ENCODE measurements at places on chromosomes 16 and 17.
A peak's percentile ranks its signal among the peaks of the same experiment; 100 is the strongest.

- DNase-seq: no peak
Measured at GRCh38 chr16:11805556-11805955, 8.5 kb upstream of the ZC3H7A start.

DNA sequence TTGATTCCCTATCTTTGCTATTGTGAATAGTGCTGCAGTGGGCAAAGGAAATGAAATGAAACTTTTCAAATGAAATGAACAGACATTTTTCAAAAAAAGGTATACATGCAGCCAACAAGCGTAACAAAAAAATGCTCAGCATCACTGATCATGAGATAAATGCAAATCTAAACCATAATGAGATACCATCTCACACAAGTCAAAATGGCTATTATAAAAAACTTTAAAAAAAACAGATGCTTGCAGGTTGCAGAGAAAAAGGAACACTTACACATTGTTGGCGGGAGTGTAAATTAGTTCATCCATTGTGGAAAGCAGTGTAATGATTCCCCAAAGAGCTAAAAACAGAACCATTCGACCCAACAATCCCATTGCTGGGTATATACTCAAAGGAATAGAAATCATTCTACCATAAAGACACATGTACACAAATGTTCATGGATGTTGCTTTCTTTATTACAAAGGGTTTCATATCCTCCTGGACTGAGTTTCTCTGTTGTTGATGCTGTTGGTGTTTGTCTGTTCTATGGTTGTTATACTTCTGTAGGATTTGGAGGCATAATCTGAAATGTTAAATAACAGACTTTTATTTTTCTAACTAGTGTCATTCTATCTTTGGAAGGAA, 99.3 kb upstream of the SOX9 start:
- no peak for DNase-seq

GRCh38 chr16:24976971-24977677, 38.0 kb downstream of the ARHGAP17 start:
- no peak for DNase-seq

- DNase-seq: peak; percentile 49
Measured at GRCh38 chr16:46789499-46790414, 41.2 kb downstream of the C16orf87 start.

DNA sequence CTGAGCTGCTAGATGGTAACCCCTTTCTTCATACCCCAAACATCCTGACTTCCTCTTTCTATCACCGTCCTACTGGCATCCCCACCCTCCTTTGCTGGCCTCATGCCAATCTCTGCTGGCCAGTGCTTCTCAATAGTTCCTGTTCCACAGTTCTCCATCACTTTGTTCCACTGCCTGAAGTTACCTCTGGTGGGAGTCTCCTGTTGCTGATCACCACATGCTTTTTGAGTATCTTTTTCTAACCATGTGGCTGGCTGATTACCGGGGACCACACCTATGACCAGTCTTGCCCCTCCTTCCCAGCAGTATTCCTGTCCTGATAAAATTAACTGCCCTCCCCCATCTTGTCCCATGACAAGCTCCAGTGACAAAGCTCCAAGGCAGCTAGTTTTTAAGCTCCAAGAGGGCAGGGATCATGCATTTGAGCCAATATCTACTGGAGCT, 380.4 kb upstream of the CCL2 start:
- no peak for DNase-seq

DNA sequence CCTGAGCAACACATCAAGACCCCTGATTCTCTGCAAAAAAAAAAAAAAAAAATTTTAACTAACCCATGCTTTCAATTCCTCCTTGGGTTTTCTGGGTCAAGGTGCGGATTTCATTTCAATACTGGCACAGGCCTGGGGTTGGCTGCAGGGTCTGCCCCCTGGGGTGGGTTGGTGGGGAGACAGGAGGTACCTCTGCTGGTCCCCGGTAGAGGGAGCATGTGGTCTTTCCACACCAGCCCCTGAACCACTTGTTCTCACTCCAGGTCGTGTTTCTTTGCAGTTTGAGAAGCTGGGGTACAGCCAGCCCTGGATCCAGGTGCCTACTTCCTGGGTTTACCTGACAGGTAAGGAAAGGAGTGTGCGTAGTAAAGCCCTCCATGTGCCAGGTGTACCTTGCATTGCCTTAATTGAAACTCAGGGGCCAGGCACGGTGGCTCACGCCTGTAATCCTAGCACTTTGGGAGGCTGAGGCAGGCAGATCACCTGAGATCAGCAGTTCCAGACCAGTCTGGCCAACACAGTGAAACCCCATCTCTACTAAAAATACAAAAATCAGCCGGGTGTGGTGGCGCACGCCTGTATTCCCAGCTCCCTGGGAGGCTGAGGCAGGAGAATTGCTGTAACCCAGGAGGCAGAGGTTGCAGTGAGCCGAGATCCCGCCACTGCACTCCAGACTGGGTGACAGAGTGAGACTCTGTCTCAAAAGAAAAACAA, 21.8 kb downstream of the SDR42E2 start:
- DNase-seq: no peak

DNA sequence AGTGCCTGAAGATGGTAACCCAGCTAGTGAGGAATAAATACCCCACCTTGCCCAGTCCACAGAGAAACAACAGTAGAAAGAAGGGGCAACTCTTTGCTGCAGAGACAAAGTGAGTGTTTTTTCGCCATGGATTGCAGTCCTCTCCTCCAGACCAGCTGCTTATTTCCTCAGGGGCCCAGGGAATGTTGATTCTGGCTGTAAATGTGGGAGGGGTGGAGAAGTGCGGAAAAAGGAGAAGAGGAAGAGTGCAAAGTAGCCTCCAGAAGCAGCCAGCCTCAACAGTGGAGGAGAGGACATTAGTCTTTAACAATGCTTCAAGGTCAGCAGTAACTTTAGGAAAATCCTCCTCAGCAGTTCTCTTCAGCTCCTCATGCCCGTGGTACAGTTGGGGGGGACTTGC, 8.1 kb upstream of the PHLPP2 start:
- DNase-seq: no peak

DNA sequence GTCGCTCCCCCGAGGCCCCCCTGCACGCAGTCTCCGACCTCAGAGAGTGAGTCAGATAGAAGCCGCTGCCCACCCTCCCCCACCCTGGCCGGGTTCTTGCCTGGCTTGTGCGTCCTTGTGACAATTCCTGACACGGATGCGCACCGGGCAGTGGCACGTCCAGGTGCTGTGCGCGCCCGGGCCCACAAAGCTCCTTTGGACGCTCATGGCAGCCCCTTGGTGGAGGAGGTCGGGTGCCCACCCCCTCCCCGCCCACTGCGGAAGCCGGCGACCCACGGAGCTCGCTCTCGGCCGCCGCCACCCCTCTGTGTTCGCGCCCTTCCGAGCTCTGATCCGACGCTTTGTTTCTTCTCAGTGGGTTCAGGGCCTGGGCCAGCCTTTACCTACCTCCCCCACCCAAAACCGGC, 662 bp upstream of the TUBB3 start:
- DNase-seq: peak; percentile 93

DNA sequence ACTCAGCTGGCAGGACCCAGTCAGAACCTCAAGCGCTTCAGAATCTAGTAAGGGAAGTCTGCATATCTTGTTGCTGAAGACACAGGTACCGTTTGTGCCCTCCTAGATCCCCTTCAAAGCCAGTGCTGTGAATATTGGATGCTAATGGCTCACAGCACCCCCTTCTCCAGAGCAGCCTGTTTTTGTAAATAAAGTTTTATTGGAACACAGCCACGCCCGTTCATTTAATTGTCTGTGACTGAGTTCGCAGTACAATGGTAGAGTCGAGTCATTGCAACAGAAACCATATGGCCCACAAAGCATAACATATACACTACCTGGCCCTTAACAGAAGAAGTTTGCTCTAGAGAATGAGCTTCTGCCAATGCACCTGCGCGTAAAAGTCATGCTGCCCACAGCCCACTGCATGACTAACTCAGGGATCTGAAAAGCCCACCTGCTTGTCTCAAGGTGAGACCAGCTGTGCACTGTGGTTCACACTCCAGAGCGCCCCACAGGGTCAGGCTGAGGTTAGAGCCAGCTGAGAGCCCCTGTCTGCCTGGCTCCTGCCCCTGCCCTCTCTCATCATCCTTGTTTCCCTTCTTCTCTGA, 48.8 kb downstream of the AIPL1 start:
- DNase-seq: no peak

GRCh38 chr17:46834846-46835245, 16.4 kb upstream of the WNT3 start:
- DNase-seq: no peak

- no peak for DNase-seq
Measured at GRCh38 chr17:80111702-80112470, 10.5 kb downstream of the GAA start.

DNA sequence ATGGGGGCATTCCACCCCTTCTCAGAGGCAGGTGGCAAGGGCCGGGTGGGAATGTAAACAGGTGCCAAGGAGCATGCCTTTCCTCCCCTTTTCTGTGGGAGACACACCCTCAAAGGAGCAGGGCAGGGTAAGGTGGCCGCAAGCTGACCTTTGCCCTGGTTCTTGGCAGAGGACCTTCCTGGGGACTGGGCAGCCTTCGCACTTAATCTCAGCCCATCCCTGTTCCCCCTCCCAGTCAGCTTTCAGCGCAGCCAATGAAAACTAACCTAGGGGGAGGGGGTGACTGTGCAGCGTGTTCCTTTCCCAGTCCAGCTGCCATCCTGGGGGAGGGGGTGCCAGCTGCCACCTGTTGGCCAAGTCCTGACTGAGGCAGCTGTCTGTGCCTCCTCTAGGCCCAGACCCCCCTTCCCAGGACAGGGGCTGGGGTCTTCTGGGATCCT, 2.8 kb downstream of the TRAF4 start:
- no peak for DNase-seq

DNA sequence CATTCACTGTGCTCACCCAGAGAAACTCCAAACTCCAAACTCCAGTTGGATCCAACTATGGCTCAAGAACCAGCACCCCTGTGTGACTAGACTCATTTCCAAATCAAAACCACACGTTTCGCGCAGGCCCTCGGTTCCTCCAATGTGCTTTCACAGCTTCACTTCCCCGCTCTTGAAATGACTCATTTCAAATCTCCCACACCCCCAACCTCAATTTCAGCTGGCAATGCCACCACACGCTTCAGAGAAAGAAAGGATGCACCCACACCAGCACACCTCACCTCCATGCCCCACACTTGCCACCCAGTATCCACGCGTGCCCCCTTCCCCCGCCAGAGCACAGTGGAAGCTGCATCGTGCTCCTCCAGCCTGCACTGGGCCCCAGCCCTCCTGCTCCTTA, 9.0 kb downstream of the TMEM92 start:
- DNase-seq: no peak

GRCh38 chr16:19907161-19907992, 22.7 kb upstream of the GPRC5B start:
- peak; percentile 67 for DNase-seq

DNA sequence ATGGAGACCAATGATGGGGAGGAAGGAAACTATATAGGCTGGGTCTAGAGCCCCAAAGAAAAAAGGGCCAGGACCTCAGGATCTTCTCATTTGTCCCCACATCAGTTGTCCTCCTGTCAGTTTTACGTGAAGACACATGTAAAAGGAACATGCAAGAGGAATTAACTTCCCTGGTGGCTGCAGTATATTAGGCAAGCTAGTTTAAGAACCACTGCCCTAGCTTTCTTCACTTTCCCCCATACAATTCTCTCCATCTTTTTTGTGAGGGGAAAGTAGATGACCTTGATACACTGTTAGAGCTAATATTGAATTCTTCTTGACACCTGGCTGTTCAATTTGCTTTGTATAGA, 2.3 kb downstream of the MAP3K3 start:
- no peak for DNase-seq

DNA sequence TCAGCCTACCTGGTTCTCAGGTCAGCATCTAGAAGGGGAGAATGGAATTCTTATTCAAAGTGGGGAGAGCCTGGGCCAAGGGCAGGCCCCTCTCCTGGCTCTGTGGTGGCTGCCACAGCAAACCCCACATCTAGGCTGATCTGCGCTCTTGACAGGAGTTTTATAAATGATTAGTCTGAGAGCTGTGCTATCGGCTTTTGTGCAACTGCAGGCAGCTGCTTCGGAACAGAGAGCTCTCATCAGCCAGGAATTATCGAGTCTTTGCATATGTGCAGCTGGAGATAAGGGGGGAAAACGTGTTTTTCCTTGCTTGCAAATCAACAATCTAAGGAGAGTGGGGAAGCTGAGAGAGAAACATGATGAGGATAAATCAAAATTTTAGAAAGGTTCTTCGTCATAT, 91.7 kb downstream of the HS3ST3A1 start:
- peak; percentile 29 for DNase-seq

DNA sequence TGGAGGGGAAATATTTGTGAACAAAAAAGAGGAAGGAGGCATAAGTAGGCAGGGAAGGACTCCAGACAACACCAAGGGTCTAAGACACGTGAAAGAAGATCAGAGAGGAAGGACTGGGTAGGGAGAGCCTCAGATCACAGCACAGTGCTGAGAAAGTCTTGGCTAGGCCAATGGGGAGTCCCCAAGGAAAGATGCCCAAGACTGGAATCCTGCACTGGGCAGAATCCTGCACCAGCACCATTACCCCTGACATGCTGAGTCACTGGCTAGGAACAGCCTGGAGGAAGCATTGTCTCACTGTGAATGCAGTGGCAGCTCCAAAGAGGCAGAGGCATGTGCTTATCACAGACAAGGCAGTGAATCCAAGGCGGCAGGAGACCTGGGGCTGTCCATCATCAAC, 19.2 kb downstream of the CLEC19A start:
- no peak for DNase-seq

DNA sequence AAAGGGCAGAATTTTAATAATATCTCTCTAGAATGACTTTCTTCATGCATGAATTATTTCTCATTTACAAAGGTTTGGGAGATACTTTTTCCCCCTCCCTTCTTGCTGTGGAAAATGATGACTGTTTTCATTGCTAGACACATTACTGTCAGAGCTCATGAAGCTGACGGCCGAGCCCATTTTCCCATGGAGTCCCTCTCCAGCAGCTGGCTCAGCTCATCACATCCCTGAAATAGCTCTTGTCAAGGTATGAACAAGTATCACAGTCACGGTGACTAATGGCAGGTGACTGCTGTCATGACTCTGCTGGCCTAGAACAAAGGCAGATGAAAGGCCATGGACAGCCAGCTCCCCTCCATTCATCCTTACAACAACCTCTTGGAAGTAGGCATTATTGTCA, 208.1 kb downstream of the ABCC12 start:
- no peak for DNase-seq

GRCh38 chr17:1019451-1019850, 22.5 kb downstream of the TIMM22 start:
- no peak for DNase-seq

- no peak for DNase-seq
Measured at GRCh38 chr17:8940866-8941471, 24.5 kb downstream of the PIK3R5 start.

DNA sequence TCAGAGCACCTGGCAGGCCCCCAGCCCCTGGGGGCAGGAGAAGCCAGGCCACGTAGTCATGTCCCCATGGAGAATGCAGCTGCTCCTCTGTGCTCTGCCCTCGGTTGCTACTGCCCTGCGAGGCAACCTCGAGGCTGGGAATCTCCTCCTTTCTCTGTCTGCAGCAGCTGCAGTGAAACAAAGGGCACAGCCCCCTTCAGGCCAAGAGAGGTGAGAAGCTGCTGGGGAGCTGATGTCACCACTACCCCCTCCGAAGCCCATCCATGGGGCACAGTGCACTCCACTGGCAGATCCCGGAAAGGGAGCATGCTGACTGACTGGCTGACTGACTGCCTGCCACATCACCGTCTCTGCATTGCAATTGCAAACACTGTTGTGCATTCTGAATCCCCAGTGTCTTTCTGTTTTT, 103.7 kb downstream of the GRIN2A start:
- DNase-seq: no peak
